ENCODE measurements at places on chromosomes 16 and 17.

DNA sequence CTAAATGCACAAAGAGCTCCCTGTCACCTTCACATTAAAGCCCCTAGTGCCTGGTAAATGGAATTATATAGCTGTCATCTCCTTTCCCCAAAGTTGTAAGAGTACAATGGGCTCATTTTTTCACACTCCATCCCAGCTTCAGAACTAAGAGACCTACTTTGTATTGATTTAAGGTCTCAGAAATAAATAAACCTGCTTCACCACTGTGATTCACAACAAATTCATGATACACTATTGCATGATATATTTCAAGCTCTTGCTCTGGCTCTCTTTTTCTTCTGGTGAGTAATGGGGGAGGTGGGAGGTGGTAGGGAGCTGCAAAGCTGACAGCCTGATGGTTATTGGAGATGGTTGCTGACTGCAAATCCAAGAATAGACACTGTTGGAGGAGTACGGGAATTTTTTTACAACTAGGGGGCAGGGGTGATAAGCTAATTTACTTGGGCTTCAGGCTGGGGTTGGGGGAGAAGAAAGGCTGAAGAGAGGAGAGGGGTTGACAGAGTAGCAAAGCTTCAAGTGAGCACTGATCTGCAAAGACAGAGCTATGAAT lies 189.9 kb downstream of the AATF start:
- no peak for DNase-seq

- no peak for DNase-seq
Observed at GRCh38 chr17:82219753-82220709, 7.4 kb upstream of the CCDC57 start.

- DNase-seq: no peak
Observed at GRCh38 chr16:11156401-11156800, 99.6 kb downstream of the SOCS1 start.

GRCh38 chr16:67801883-67802282 lies 4.5 kb downstream of the RANBP10 start:
- no peak for DNase-seq

GRCh38 chr17:47705536-47706530 lies 11.9 kb downstream of the TBKBP1 start:
- no peak for DNase-seq

- no peak for DNase-seq
Observed at GRCh38 chr17:47803201-47803600, 18.4 kb downstream of the OSBPL7 start.
